ENCODE measurements at places on chromosomes 2 and 18. TPM values are rescaled to one million over a fixed set of nuclear protein-coding genes. Genes with fewer than 3 reads are reported as not detected.

DNA sequence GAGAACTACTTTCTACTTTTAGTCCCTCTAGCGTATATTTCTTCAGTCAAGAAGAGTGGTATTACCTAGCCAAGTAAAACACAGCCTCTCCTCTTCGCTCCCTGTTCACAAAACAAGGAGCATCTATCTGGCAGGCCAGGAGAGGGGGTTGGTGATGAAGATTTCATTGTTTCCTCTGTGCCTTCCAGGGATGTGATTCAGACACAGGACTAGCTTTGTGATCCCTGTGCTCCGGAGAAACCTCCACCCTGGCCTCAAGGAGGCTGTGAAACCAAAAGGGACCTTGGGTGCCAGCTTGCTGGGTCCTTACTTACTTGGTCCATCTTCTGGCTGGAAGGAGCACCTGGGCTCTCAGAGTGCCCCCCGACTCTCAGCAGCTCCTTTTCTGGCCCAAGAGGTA, 5.7 kb downstream of the RHOB start:
- DNase-seq = no peak
- H3K4me1 ChIP-seq = peaks cover 6% of the 10 kb centered on the region
- no peaks in the 10 kb centered on the region for H3K27me3 ChIP-seq
- H3K27ac ChIP-seq = no peak overlapping the region
- H3K4me3 ChIP-seq = no peak overlapping the region

DNA sequence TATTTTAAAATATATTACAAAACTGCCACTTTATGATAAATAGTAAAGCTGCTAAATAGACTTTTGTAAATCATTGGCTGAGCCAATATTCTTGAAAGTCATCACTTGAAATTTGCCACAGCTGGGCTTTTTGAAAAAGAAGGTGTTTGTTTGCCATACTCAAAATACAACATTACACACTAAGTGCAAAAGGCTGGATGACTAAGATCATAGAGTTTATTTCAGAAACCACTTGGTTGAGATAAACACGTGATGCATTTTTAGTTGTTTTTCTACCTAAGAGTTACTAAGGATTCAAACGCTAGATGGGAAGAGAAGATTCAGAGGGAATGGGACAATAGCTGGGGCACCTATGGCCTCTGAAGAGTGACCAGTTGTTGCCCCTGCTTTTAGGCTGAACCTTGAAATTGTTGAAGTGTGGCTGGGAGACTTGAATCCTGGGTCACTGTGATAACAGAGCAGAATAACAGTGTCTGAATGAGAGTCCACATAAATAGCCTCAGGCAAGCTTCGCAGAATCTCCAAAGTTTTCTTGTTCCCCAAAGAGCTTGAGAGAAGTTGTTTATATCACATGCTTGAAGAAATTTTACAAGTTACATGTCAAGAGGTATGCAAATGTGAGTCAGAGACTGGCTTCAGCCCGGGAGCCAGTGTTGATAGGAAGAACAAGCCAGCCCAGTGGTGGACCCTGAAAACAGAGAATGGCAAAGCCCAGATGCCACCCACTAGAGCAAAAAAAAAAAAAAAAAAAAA, 409.8 kb downstream of the GPD2 start:
- no peaks in the 10 kb centered on the region for H3K4me1 ChIP-seq
- DNase-seq = no peak
- no peaks in the 10 kb centered on the region for H3K36me3 ChIP-seq
- H3K4me3 ChIP-seq = no peak overlapping the region
- no peak overlapping the region for H3K27ac ChIP-seq

Gene AKAIN1
- not detected for total RNA-seq

- no peaks in the 10 kb centered on the region for H3K4me1 ChIP-seq
- H3K4me3 ChIP-seq = no peak overlapping the region
- no peak for DNase-seq
- no peaks in the 10 kb centered on the region for H3K36me3 ChIP-seq
Observed at GRCh38 chr18:8279781-8280330, 329.4 kb upstream of the RAB12 start.

DNA sequence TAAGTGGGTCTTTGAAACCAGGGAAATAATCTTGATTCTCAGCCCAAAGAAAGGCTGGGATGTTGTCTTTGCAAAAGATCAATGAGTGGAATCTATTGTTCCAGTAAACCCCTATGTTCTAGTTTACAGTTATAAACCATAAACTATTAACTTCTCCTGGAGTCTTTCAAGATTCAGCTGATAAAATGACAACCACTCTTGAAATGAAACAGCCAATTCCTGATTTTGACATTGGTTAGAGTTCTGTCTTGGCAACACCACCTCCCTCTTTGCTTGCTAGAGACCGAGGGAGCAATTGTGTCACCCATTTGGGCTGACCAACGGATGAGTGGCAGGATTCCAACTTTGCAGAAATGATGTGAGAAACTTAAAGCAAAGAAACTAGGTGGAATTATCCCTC, 746.9 kb downstream of the SLC4A3 start:
- H3K36me3 ChIP-seq = no peaks in the 10 kb centered on the region
- no peaks in the 10 kb centered on the region for H3K4me1 ChIP-seq
- H3K27me3 ChIP-seq = no peaks in the 10 kb centered on the region
- no peak overlapping the region for H3K4me3 ChIP-seq
- H3K27ac ChIP-seq = no peak overlapping the region

DNA sequence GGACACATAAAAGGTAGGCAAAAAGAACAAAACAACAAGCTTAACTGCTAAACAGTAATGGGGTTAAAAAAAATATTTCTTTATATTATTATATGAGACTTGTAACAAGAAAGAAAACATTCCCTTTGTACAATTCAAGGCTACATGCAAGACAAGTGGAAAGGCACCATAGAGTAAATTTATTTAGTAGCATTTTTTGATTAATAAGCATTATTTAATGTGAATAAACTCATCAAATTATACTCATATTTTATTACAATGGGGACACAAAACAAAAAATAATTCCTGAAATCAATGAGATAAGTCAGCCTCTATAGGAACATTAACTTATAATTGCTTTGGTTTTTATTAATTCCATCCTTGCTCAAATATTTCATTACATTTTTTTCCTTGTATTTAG, 809.2 kb downstream of the ERBB4 start:
- no peak overlapping the region for H3K27ac ChIP-seq
- no peak overlapping the region for H3K4me3 ChIP-seq
- no peak for DNase-seq
- H3K36me3 ChIP-seq = no peaks in the 10 kb centered on the region
- H3K4me1 ChIP-seq = no peaks in the 10 kb centered on the region
- H3K27me3 ChIP-seq = no peaks in the 10 kb centered on the region

- H3K27ac ChIP-seq = no peak overlapping the region
- H3K36me3 ChIP-seq = no peaks in the 10 kb centered on the region
- H3K27me3 ChIP-seq = no peaks in the 10 kb centered on the region
- no peak for DNase-seq
- no peak overlapping the region for H3K4me3 ChIP-seq
Observed at GRCh38 chr18:72555968-72556367, 11.8 kb upstream of the CBLN2 start.
